Gastroesophageal sphincter (tissue), 4 donors: ENCODE measurements at places on chromosomes 5 and 9.

DNA sequence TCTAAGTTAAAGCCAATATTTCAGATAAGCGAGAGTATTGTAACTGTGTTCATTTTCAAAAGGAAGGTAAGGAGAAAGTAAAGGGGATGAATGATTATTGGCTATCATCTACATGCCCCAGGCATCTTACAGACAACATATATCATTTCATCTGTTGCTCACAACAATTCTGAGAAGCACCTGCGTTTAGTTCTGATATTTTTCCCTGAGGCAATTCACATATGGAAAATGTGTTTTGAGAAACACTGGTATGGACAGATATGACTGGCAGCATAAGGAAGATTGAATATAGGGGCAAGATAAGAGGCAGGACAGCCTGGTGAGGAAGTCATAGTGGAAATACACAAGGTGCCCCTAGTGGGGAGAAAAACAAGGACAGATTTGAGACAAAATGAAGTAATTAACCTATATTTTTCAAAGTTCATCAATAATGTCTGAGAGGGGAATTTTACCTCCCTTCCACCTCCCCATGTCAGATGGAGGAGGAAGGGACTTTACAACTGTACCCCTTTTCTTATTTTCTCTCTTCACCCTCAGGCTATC lies 87.7 kb upstream of the TRIM32 start:
- H3K27me3 ChIP-seq = no peaks in the 10 kb centered on the region
- no peak overlapping the region for H3K4me3 ChIP-seq
- no peaks in the 10 kb centered on the region for H3K36me3 ChIP-seq
- no peaks in the 10 kb centered on the region for H3K4me1 ChIP-seq
- H3K27ac ChIP-seq = no peak overlapping the region
- ATAC-seq = no peak

DNA sequence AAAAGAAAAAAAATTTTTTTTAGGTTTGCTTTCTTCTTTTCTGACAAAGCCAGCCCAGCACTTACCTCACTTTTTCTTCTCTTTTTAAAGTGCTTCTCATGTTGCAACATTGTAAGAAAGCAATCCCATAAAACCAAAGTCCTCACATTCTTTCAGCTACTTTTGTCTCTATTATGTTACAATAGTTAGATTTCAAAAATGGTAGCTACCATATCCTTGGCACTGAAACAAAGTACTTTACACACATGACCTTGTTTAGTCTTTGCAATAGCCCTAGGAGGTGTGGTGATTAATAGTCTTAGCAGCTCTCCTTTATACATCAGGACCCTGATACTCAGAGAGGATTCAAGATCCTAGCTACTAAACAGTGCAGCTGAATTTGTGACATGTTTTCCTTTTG lies 23.5 kb upstream of the CARTPT start:
- no peak overlapping the region for H3K4me3 ChIP-seq
- peaks cover 20% of the 10 kb centered on the region for H3K27me3 ChIP-seq
- ATAC-seq = no peak
- no peaks in the 10 kb centered on the region for H3K4me1 ChIP-seq
- H3K36me3 ChIP-seq = no peaks in the 10 kb centered on the region
- no peak overlapping the region for H3K27ac ChIP-seq

GRCh38 chr5:161167016-161167767 lies 315.2 kb upstream of the ATP10B start:
- no peak overlapping the region for H3K4me3 ChIP-seq
- H3K4me1 ChIP-seq = no peaks in the 10 kb centered on the region
- ATAC-seq = no peak
- H3K27ac ChIP-seq = no peak overlapping the region
- no peaks in the 10 kb centered on the region for H3K36me3 ChIP-seq

DNA sequence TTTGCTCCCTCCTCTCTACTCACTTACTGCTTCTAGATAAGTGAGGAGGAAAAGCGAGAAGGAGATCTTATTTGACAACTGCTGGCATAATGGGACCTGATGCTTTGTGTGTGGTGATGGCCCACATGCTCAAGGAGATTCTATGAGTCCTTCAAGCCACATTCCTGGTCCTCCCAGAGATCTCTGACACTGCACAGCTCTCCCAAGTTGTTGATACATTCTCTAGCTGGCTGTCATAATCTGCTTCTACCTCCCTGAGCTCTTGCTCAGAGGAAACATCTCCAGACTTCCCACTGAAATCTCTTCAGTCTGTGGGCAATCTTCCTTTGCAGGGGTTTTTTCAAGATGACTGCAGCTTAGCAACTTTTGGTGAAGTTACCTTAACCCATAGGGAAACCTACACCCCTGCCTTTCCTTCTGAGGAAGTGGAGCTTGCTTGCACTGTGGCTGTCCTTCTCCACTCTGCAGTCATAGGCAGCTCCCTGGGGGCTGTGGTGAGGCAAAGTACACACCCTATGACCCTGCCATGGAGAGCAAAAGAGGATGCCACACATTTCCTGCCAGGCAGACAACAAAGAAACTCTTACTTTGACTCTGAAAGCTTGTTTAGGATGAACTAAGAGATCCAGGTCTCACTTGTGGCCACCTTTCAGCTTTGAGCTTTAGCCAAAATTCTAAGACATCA lies 163.8 kb downstream of the TMEM38B start:
- H3K36me3 ChIP-seq = no peaks in the 10 kb centered on the region
- H3K4me1 ChIP-seq = no peaks in the 10 kb centered on the region
- H3K27me3 ChIP-seq = no peaks in the 10 kb centered on the region
- no peak for ATAC-seq
- H3K4me3 ChIP-seq = no peak overlapping the region
- H3K27ac ChIP-seq = no peak overlapping the region

DNA sequence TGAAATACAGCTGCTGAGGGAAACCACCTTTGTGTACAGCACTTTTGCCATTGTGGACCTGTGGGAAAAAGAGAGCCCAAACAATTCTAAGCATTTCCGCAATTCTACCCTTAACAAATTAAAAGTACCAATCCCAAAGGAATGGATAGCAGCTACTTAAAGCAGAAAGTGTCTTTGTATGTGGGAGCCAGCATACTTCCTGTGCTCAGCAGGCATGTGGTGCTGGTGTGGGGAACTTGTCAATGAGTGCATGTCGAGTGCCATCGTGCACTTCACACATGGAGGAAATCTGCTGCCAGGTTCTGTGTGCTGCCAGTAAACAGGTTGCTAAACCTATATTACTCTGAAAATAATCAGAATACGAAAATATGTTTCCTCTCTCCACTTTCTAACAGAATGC lies 399.0 kb downstream of the LRRC70 start:
- no peaks in the 10 kb centered on the region for H3K27me3 ChIP-seq
- no peaks in the 10 kb centered on the region for H3K36me3 ChIP-seq
- ATAC-seq = no peak
- no peaks in the 10 kb centered on the region for H3K4me1 ChIP-seq

GRCh38 chr5:26390608-26391007 lies 647.8 kb downstream of the CDH9 start:
- H3K36me3 ChIP-seq = no peaks in the 10 kb centered on the region
- H3K4me3 ChIP-seq = no peak overlapping the region
- no peak overlapping the region for H3K27ac ChIP-seq
- H3K4me1 ChIP-seq = no peaks in the 10 kb centered on the region
- H3K27me3 ChIP-seq = no peaks in the 10 kb centered on the region

DNA sequence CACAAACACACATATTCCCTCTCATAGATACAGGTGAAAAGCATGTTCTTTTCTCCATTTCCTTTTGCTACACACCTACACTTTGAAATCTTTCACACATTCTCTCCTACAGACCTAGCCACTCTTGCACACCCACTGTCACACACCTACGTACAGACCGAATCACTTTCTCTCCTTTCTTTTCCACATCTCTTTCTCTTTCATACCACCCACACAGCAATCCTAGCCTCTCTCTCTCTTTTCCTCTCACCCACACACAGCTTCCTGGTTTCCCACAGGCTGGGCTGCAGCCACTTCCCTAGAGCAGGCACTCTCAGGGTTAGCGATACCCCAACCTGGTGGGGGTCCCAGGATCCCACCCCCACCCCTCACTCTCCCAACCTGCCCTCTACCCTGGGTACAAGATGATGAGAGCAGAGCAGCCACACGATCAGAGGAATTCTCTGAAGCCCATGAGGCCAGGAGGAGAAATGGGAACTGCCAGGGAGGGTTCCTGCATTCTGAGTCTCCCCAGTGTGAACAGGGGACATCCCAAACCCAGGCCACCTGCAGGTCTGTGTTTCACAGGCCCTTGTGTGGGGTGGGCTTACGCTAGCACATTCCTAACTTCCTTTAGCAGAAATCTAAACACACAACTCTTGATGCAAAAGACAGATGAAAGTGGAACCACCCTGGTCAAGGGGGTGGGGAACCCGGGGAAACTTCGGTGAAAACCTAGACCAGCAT lies 17.1 kb upstream of the SYNPO start:
- peaks cover 68% of the 10 kb centered on the region for H3K4me1 ChIP-seq
- H3K27me3 ChIP-seq = no peaks in the 10 kb centered on the region
- ATAC-seq = no peak
- no peak overlapping the region for H3K4me3 ChIP-seq
- no peaks in the 10 kb centered on the region for H3K36me3 ChIP-seq

DNA sequence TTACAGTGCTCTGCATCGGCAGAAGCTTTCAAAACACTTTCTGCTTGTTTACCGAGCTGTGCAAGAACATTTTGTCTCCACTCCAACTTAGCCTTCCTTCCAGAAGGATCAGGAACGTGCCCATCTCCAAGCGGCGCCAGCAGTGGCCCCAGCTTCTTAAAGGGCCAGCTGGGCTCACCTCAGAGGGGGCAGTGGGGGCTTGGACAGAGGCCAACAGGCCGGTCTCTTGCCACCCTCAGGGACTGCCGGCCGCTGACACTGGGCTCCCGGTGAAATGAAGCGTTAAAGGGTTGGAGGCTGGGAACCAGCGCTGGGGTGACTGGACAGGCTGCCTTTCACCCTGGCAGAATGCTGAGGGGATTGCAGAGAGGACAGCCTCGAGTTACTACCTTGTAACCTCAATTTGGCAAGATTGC lies 67.0 kb upstream of the RNU6ATAC start:
- no peaks in the 10 kb centered on the region for H3K36me3 ChIP-seq
- H3K4me3 ChIP-seq = no peak overlapping the region
- peak; percentile 37 for ATAC-seq
- no peak overlapping the region for H3K27ac ChIP-seq

GRCh38 chr5:125129151-125129806 lies 382.8 kb upstream of the ZNF608 start:
- ATAC-seq = no peak
- no peaks in the 10 kb centered on the region for H3K36me3 ChIP-seq
- no peak overlapping the region for H3K27ac ChIP-seq
- H3K4me1 ChIP-seq = no peaks in the 10 kb centered on the region

GRCh38 chr5:56282216-56282615 lies 49.1 kb upstream of the ANKRD55 start:
- ATAC-seq = no peak
- H3K4me3 ChIP-seq = no peak overlapping the region
- no peaks in the 10 kb centered on the region for H3K27me3 ChIP-seq
- H3K4me1 ChIP-seq = no peaks in the 10 kb centered on the region

GRCh38 chr5:159913048-159913447 lies 3.2 kb upstream of the ADRA1B start:
- peaks cover 26% of the 10 kb centered on the region for H3K4me1 ChIP-seq
- no peak overlapping the region for H3K4me3 ChIP-seq
- ATAC-seq = peak; percentile 67
- peak overlapping the region; percentile 55 for H3K27ac ChIP-seq
- H3K36me3 ChIP-seq = no peaks in the 10 kb centered on the region

GRCh38 chr9:99430301-99430700 lies 208.2 kb downstream of the SEC61B start:
- no peak for ATAC-seq
- no peaks in the 10 kb centered on the region for H3K36me3 ChIP-seq
- H3K4me1 ChIP-seq = no peaks in the 10 kb centered on the region
- no peak overlapping the region for H3K4me3 ChIP-seq

- no peaks in the 10 kb centered on the region for H3K4me1 ChIP-seq
- no peak for ATAC-seq
- H3K36me3 ChIP-seq = no peaks in the 10 kb centered on the region
- no peaks in the 10 kb centered on the region for H3K27me3 ChIP-seq
Measured at GRCh38 chr5:30765227-30765626, 428.3 kb upstream of the CDH6 start.

DNA sequence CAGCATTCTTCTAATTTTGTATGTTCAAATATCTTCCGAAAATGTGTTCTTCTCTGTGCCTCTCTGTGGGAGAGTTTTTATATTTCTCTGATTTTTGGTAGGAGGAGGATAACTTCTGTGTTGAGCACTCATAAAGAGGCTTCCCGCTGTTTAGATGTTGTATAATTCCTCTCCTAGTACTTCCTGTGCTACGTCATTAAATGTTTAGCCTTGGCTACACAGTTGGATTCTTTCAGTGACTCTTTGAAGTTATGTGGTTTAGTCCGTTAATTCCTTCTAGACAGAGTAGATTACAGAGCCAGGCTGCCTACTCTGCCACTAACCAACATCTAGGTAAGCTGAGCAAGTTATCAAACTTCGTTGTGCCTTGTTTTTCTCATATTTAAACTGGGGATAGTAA lies 302.6 kb downstream of the OSTF1 start:
- H3K4me1 ChIP-seq = no peaks in the 10 kb centered on the region
- ATAC-seq = no peak
- no peak overlapping the region for H3K4me3 ChIP-seq

GRCh38 chr9:70421272-70422180 lies 7.1 kb upstream of the KLF9 start:
- ATAC-seq = no peak
- no peaks in the 10 kb centered on the region for H3K36me3 ChIP-seq
- no peaks in the 10 kb centered on the region for H3K27me3 ChIP-seq
- no peak overlapping the region for H3K4me3 ChIP-seq

DNA sequence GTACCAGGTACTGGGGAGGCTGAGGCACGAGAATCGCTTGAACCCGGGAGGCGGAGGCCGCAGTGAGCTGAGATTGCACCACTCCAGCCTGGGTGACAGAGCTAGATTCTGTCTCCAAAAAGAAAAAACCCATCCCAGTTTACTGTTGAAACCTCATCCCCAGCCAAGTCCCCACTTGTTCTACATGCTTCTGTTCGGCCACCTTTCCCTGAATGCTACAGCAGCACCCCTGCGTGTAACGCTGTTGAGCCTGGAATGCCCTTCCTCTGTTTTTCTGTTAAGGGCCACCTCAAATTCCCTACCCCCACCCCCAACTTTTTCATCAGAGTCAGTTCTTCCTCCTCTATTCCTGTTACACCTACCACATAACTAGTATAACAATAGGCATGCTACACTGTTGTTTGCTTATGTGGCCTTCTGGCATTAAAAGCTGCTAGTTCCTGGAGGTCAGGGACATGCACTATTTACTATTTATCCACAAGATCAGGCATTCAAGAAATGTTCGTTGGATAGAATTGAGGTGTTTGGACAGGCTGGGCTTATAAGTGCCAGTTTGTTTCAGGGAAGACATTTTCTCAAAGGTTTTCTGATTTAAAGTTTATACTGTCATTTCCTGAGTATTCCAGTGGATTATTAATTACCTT lies 47.1 kb upstream of the C5orf47 start:
- no peak for ATAC-seq
- peak overlapping the region; percentile 20 for H3K27ac ChIP-seq
- H3K4me3 ChIP-seq = no peak overlapping the region
- no peaks in the 10 kb centered on the region for H3K27me3 ChIP-seq
- peaks cover 35% of the 10 kb centered on the region for H3K4me1 ChIP-seq

DNA sequence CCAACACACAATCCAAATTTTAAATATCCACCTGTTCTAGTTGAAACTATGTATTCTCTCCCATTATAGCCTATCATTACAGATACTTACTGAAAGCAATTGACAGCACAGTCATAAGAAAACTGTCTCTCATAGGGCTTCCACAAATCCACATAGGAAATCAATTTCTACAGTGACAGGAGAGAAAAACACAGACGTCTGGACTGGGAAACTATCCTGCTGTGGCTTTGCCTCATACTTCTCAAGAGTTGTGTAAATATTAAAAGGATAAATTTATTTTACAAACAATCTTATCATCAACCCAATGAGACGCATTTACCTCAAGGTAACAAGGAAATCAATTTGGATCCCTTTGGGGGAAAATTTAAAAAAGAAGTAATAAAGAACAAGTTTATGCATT lies 517.5 kb downstream of the EFNA5 start:
- ATAC-seq = no peak
- H3K36me3 ChIP-seq = no peaks in the 10 kb centered on the region
- no peaks in the 10 kb centered on the region for H3K27me3 ChIP-seq
- no peaks in the 10 kb centered on the region for H3K4me1 ChIP-seq
